ENCODE measurements at places on chromosomes 3 and 15. TPM values are rescaled to one million over a fixed set of nuclear protein-coding genes. Genes with fewer than 3 reads are reported as not detected.
A peak's percentile ranks its signal among the peaks of the same experiment; 100 is the strongest.

- no peak for DNase-seq
These were observed 12.7 kb upstream of the CLDN16 start for GRCh38 chr3:190375246-190375645.

GRCh38 chr3:141067206-141067974 is 16.2 kb downstream of the SPSB4 start:
- no peak for DNase-seq

DNA sequence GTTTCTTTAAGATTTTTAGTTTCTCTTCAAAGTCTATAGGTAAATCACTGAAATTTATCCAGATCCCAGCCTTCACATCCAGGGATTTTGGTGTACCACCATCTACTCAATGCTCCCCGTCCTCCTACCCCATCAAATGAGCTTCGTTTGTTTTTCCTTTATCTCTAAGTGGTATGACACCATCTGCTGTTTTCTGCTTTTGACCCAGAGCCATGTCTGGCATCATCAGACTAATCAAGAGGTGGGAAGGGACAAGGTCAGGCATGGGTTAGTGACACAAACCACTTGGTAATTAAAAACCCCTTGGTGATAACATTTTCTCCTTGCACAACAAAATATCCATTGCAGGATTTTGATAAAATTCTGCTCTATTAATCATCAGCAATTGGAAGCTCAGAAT is 92.7 kb upstream of the GOLGA8J start:
- DNase-seq = no peak

- no peak for DNase-seq
These were observed 58.5 kb downstream of the APBA2 start for GRCh38 chr15:28944286-28944685.

AGBL1 gene
- not detected for total RNA-seq

MCTP2 gene
- total RNA-seq = 4.5 TPM

- DNase-seq = no peak
These were observed 25.6 kb downstream of the TMEM207 start for GRCh38 chr3:190424108-190424477.

GRCh38 chr3:194572143-194572789 is 61.0 kb downstream of the TMEM44 start:
- DNase-seq = peak; percentile 38

DNA sequence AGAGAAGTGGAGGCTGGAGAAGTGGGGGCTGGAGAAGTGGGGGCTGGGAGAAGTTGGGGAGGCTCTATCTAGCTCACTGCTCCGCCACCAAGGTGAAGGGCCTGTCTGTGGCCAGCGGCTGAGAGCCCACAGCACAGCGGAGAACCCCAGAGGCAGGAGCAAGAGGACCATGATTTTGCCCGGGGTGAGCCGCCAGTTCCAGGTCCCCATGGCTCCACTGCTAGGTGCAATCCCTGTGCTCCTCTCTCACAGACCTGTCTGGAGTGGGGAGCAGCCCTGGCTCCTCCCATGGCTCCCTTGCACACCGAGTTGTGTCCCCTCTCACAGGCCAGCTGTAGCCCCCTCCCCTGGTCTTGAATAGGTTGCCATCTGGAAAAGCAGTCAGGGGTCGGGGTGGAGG is 4.7 kb upstream of the NRROS start:
- DNase-seq = peak; percentile 58

- DNase-seq = no peak
These were observed 775 bp upstream of the CCDC39 start for GRCh38 chr3:180680097-180680430.

DNA sequence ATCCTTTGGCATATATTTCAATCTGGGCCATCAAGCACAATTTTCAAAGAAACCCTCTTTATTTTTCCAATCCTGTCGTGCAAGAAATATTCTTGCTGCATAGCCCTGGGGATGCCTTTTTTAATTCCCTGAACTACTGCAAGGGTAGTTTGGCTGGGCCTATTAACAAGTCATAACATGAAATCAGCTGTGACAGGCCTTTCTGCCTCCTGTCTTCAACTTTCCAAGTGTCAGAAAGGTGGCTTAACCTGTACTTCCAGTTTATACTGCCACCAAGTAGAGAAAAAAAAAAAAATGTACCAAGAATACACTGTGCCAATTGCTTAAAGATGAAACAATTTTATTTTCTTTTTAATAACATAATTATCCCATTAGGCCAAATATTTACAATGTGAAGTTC is 32.4 kb upstream of the SPPL2A start:
- no peak for DNase-seq

DNA sequence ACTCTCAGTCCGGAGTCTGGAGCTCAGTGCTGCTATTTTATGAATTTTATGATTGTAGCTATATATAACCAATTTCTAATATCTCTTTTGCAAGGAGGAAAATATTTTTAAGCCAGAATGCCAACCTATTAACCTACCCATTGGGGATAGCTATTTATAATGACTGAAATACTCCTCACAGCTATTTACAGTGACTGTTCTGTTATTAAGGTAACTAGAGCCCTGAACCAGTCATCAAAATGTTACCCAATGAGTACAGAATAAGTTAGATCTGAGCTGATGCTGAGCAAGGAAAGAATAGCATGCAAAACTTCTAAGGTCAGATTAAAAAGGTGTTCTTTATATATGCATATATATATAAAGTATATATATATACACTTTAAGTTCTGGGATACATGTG is 79.6 kb upstream of the PPP2R3A start:
- no peak for DNase-seq

SLC38A3 gene
- total RNA-seq = 1.2 TPM

ADGRG7 gene
- not detected for total RNA-seq

- no peak for DNase-seq
These were observed 39.8 kb downstream of the SQOR start for GRCh38 chr15:45674677-45675076.

DNA sequence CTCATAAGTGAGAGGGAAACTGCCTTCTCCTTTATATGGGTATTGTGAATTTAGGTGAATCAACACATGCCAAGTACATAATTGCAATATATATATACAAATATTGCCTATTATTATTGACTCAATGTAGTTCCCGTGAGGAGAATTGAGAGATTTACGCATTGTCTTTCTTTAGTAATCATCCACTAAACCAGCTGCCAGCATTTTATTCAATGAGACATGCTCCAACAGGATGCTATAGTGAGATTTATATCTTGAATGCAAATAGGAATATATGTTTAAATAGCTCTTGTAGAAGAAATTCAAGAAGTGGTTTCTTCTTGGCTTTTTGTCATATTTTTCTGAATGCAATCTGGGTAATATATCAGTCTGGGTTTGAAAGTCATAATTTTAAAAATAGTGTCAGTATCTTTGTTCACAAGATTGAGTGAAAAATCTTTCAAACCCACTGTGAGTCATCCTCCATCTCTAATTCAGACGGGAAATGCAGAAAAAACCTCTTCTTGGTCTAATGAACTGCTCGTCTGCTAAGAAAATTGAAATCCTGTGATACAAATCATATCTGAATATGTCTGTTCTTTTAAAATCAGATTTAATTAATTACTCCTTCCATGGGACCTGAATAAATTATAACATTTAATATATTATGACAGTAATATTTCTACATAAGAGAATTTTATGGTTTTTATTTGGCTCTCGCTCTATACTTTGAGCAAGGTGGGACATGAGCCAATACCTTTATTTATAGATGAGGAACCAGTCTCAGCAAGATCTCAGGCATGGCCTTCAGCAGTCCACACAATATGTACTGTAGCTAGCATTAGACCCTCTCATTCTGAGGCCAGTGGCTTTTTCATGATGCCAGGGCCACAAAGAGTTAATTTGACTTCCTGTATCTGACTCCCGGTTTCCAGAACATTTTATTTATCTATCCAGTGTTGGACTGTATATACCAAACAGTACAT is 516.0 kb downstream of the GABRG3 start:
- DNase-seq = no peak

- no peak for DNase-seq
These were observed 47.5 kb upstream of the SLC9A9 start for GRCh38 chr3:143895805-143896204.

DNAJC17 gene
- 31.8 TPM for total RNA-seq

DNA sequence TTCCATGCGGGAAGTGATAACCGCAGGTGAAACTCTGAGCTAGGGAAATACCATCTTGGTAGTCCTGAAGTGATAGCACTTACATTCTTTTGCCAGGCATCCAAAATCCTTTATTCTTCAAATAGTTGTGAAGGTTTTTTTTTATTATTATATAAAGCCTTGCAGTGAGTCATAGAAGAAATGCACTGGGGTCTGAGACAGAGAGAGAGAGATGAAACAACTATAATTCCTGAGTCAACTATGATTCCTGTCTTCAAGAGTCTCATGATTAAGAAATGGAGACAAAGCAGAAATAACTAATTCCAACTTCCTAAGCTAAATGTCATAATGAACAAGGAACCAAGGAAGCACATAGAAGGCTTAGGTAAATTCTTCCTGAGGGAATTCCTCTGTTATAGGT is 495.6 kb downstream of the LPP start:
- DNase-seq = no peak

GRCh38 chr3:45145681-45146614 is at the start of gene CDCP1:
TSS of gene CDCP1 (minus strand) at chr3:45146378. CDS start at chr3:45146287, 91 bp downstream.
- DNase-seq = no peak

DNA sequence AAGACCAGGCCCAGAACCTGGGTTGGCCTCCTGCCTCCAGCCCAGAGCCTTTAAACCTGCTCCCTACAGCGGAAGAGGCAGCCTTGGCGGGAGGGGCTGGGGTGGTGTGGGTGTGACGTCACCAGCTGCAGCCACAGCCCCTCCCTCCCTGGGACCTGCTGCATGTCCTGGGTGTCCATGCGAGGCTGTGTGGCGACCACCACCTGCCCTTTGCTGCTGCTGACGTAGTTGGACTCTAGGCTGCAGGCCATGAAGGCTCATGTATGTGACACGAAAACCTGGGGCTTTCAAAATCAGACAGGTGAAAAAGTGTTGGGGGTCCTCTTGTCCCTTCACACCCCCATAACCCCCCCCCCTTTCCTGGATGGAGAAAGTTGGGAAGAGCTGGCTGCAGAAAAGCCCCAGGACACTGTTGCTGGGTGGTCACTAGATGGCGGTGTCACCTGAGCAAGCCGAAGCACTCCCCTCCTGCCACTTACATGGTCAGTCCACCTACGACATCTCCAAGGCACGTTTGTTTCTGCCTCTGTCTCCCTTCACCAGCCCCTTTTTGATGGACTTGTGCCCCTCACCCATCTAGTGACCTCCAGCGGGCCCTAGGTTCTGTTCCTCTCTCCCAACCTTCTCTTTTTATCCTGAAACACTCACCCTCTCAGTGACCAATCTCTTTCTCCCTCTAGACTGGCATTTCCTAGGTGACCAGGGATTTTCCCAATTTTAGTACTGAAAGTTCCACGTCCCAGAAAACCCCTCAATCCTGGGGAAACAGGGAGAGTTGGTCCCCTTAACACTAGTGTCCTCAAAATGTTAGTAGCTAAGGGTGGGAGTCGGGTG is 35.2 kb downstream of the SLC6A20 start:
- DNase-seq = no peak

GRCh38 chr15:90013503-90013937 is 12.4 kb downstream of the ZNF710 start:
- DNase-seq = no peak

DNA sequence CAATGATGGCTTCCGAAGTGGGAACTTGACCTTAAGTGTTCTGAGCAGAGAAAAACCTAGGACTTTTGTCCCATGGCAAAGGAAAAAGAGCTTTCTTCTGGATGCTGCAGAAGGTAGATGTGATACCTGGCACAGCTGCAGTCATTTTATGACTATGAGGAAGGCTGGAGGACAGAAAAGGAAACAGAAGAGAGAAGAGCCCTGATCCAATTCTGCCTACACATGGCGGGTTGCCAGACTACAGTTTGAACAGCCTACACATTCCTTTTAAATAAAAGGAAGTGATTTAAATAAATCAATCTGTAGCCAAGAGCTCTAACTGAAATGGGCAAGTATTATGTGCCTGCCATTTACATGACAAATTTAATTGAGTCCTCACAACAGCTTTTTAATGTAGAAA is 43.6 kb upstream of the CHRNB4 start:
- DNase-seq = no peak

DNA sequence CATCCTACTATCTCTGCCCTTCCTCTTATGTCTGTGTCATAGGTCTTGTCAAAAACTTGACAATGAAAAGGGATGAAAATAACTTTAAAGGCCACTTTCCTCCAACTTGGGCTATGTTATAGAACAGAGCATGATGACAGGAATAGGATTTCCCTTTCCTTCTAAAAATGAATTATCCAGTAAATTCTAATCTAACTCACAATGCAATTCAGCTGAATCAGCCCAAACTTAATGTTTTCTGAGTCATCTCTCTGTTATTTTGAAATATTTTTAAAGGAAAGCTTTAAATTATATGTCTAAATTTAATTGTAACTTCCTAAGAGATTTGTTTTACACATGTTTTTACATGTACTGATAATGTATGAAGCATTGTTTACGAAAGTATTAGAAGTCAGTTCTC is 258.5 kb downstream of the BBX start:
- DNase-seq = no peak

DNA sequence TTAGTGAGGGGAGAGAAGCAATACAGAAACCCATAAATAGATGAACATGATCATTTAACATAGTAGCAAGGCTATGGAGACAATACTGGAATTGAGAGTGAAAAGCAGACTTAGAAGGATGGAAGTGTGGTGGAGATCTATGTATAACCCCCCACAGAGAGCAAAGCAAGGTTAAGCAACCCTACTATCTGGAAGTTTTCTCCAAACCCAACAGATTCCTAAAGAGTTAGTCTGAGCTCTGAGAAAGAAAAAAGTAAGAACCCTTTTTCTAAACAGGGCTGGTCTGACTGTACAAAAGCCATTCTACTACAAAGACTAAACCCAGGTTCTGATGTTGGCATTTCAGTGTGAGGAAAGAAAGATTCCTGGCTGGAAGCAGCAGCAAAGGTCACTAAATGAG is 153.2 kb downstream of the WNT5A start:
- DNase-seq = no peak

DNA sequence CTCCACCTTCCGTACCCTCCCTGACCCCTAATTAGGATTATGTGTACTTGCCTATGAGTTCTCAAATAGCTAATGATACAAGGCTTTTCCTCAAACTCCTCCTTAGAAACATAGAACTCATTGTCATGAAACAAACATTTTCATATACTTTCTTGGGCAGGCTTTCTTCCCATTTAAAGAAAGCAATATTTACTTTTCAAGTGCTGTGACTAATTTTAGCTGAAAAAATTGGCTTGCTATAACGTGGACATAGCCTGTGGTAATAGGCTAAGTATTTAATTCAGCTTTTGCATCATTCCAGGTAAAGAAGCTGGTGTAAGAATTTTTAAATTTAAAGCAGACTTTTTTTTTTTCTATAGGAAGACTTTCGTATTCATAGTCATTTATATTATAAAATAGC is 208.7 kb downstream of the SOX2 start:
- DNase-seq = no peak

DNA sequence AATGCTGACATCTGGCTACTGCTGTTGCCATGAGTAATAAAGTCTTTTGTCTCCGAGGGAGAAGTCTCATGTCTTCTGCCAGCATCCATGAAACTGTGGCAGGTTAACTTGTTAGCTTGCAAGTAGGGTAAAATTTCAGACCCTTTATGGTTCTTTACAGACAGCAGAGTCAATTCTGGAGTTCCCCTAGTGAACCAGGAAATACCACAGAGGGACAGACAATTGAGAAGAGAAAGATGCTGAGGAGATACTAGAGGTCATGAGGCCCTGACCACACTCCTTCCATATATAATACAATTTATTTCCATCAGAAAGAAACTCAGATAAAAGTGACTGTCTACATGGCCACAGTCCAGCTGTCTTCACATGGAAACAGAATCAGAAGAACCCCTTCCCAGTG is 38.1 kb downstream of the NMNAT3 start:
- no peak for DNase-seq

Data from chondrocyte (in vitro differentiated cells).